Diencephalon (tissue), 1 donor: ENCODE measurements at places on chromosomes 6 and 20. TPM values are rescaled to one million over a fixed set of nuclear protein-coding genes. Genes with fewer than 3 reads are reported as not detected.

Gene RSPO4
- 0.92 TPM for total RNA-seq

Gene CD83
- 32.5 TPM for total RNA-seq

Gene SLC17A3
- not detected for total RNA-seq

Gene TRIM10
- total RNA-seq, result 0.23 TPM

Gene ABRACL
- 18.9 TPM for total RNA-seq

Gene ELOVL5
- 70.4 TPM for total RNA-seq

Gene VNN1
- total RNA-seq, result not detected

Gene HCRTR2
- total RNA-seq, result 30.0 TPM

Gene TMEM242
- 15.2 TPM for total RNA-seq

Gene CGAS
- total RNA-seq, result 1.6 TPM

Gene GPR6
- 12.2 TPM for total RNA-seq

Gene COX4I2
- not detected for total RNA-seq

Gene RRAGD
- total RNA-seq, result 61.1 TPM

Gene POU5F1
- total RNA-seq, result not detected

Gene KIZ
- total RNA-seq, result 15.7 TPM

Gene RIPPLY2
- 7.8 TPM for total RNA-seq

Gene FKBP1C
- 0.69 TPM for total RNA-seq

Gene LSM2
- total RNA-seq, result 23.3 TPM

Gene TASP1
- 35.8 TPM for total RNA-seq
